ENCODE measurements at places on chromosomes 7 and 10.

GRCh38 chr10:36048236-36048635, 406.1 kb upstream of the FZD8 start:
- DNase-seq, result no peak

DNA sequence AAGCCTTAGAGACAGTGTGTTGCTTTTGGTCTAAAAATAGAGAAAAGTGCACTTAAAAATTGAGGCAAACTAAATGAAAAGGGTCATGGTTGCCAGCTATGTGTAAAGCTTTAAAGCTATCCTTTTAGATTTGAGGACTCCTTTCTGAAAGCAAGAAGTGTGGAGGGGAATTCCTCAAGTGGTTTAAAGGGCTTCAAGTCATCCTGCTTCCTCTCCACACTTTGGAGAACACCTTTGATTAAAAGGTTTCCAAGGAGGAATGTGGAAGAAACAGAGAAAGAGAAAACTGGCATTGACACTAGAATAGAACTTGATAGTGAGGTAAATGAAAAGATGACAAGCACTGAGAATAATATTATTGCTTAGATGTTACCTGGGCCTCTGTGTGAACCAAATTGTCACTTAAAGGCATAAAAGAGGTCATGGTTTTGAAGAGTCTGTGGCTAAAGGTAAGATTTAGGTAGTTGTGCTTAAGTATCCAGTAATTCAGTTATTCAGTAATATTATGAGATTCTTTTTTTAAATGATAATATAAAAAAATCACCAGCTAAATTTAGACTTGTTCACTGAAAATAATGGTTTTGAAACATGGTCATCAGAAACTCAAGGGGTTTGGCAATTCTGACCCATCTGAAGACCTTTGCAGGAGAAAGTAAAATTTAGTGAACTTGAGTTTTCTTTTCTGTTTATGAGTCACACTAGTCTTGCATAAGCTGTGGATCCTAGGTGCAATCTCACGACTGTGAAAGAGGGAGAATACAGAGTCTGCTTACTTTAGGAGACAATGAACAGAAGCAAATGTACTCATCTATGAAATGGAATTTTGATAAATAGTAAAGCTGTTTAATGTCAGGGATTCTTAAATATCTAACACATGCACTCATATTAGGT, 466.0 kb downstream of the KIF20B start:
- DNase-seq, result no peak

DNA sequence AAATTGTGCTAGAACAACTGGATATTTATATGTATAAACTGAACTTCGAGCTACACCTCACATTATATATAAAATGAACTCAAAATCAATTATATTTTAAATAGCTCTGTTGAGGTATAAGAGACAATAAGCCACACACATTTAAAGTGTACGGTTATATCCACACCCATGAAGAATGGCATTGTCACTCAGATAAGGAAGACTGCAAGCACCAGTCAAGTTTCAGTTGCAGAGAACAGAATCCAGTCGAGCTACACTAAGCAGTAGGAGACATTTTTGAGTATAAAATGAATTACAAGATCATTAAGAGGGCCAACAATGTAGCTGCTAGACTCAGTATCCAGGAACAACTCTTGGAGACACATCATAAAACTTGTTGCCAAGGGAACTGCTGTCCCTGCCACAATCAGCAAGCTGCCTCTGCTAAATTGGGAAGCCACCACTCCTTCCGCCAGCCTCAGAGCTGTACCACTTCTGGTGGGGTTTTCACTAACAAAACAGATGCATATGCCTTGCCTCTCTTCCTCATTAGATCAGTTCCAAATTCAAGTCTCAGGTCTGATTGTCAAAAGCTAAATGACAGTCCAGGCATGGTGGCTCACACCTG, 19.6 kb upstream of the GPNMB start:
- no peak for DNase-seq

DNA sequence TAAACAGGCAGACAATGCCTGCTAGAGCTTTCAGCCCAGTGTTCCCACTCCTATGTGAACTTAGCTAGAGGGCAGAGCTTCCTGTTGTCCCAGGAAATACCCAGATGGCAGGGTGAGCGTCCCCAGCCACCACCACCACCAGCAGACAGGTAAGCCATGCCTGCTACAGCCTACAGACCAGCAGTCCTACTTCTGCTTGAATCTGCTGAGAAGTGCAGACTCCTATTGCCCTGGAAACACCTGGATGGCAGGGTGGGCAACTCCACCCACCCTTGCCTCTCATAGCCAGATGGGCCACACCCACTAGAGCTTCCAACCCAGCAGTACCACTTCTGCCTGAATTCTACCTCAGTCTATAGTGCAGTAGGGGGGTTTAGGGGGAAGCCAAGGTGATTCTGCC, 64.4 kb downstream of the FBXL13 start:
- no peak for DNase-seq

DNA sequence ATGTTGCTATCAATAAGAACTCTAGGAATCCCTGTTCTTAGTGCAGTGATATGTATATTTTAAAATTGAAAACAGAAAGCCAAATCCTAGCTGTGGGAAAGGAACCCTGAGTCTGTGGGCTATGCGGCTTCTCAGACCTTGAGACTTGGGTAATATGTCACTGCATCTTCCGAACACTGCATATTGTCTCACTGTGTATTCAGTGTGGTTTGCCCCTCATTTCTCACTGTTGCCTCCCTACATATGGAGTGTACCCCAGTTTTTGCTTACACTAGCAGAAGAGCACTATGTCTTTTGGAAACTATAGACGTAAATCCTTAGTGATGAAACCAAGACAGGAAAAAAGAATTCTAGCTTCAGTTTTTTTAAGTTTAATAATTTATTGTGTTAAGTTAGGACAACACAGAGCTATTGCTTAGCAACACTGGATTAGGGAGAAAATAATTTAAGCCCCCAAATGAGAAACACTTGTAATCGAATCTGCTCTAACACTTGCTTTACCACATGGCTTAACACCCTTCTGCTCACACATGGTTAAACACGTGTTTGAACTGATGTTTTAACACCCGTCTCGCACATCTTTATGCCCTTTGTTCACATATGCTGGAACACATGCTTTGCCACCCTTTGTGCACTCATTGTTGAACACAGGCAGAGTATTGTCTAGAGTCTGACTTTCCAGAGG, 251.3 kb downstream of the VTI1A start:
- no peak for DNase-seq

DNA sequence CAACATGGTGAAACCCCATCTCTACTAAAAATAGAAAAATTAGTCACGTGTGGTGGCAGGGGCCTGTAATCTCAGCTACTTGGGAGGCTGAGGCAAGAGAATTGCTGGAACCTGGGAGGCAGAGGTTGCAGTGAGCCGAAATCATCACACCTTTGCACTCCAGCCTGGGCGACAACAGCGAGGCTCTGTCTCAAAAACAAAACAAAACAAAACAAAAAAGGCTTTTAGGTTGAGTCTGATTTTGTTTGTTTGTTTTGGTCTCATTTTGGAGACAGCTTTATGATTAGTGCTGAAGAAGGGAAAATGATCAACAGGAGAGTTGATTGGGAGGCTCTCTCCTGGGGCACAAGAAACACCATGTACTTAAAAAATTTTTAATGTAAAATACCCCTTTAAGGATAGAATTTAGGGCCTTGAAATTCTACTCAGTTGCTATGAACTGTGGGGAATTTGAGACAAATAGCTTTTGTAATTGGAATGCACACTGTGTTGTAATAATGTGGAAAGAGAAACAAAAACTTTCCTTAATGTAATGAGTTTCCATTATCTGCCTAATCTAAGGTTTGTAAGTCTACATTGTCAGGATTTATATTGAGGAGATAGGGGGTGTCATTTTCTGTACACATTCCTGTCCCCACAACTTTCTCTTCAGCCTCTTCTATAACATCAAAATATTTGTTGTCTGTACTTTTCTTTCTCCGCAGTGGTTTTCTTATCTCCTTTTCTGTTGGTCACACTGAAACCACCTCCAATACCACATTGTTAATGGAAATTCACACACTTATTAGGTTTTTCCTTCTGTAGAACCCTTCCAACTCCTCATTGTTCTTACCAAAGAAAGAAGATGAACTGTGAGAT, 41.3 kb downstream of the ARID5B start:
- DNase-seq, result no peak

DNA sequence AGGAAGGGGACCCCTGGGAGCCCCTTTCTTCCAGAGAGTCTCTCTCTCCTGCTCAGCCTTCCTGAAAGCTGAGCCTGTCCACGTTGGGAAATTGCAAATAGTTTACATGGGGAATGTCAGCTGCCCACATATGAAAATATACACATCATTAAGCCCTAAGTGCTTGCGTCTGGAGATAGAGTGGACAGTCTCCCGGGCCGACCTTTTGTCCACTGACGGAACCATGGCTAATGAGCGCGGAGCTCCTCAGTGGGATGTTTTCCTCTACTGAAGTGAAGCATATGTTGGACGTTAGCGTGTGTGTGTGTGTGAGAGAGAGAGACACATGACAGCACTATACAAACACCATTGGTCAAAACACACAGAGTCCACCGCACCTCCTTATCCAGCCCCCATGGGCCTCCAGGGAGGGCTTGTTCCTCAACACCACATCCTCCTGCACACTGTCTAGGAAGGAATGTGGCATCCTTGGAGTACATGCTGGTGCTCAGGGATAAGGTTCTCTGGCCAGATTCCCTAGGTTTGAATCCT, 128.4 kb downstream of the RGS10 start:
- DNase-seq, result no peak

GRCh38 chr10:63133821-63134557, 861 bp downstream of the NRBF2 start:
- no peak for DNase-seq

GRCh38 chr7:5419539-5420066, 4.0 kb downstream of the TNRC18 start:
- no peak for DNase-seq

DNA sequence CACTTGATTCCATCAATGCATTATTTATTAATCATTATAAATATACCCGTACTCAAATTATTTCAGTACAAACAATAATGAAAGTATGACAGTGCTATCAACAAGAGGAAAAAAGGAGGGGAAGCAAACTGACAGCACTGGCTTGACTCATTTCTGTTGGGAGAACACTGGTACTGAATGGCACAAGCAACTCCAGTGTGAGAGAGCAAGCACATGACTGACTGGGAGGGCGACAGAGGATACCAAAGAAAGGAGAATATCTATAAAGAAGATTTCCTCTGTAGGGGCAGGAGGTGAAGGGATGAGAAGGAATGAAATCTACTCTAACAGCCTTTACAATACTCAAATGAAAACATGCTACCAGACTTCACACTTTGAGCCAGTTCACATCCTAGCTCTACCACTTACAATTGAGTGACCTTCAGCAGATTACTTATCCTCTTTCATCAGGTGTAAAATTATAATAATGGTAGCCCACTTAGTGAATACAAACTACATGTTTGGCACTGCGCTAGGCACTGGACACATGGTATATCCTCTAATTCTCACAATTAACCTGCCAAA, 1.5 kb downstream of the USP54 start:
- no peak for DNase-seq

- no peak for DNase-seq
These were observed 15.0 kb downstream of the PTN start for GRCh38 chr7:137328373-137329120.

GRCh38 chr10:124145109-124145870, 51.9 kb upstream of the CHST15 start:
- no peak for DNase-seq

- no peak for DNase-seq
These were observed 125.2 kb downstream of the TACC2 start for GRCh38 chr10:122113945-122114747.

DNA sequence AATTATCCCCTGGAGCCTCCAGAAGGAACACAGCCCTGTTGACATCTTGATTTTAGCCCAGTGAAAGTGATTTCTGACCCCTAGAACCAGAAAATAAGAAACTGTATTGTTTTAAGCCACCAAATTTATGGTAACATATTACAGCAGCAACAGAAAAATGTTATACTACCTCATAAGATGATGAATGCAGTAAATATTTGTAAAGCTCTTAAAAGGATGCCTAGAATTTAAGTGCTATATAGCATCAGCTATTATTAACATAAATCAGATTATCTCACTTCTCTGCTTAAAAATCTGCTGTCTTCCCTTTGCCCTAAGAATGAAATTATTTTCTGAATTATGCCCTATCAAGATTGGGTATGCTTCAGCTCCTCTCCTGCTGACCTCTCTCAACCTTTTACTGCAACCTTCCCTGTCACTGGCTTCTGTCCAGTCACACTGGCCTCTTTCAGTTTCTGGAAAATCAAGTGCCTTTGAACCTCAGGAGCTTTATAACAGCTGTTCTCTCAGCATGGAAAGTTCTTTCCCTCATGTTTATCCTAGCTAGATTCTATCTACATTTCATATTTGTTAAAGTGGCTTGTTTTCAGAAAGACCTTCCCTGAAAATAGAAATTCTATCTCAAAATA, 78.9 kb downstream of the GPR37 start:
- DNase-seq, result no peak

GRCh38 chr7:29346231-29346978, 151.8 kb downstream of the CHN2 start:
- no peak for DNase-seq

- DNase-seq, result no peak
These were observed 6.5 kb downstream of the SNX8 start for GRCh38 chr7:2307690-2308107.

DNA sequence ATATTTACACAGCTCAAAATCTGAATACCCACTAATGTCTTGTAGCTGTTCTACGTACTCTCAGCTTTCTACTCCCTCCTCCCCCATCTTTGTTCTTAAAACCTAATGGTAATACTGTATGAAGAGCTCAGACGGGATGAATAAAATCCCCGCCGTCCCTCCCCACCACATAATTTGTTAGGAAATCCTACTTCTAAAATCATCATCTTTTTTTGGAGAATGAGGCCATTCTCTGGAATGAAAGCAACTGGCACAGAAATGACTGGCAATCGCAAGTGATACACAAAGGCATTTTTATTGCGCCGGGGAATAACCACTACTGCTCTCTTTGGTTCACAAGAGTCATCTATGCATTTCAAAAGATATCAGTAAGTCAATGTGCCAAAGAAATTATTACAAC, 27.3 kb downstream of the SLC35B4 start:
- DNase-seq, result no peak

GRCh38 chr7:47227762-47228177, 354.1 kb downstream of the TNS3 start:
- DNase-seq, result no peak

DNA sequence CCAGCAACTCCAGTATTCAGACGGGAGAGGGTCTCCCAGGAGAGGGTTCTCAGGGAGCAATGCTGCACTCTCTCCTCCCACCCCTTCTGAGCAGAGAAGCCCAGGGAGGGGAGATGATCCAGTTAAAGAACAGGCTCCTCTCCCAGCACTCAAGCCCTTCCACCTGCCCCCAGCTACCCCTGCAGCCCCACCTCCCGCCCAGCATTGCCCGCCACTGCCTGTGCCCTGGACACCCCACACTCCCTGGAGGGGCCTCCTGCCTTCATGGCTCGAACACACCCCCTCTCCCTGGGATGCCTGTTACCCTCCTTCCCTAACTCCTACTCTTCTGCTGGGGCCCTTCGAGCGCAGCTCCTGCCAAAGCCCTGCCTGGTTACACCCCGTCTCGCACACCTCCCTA, 66.8 kb downstream of the ELFN1 start:
- DNase-seq, result no peak
